ENCODE measurements at places on chromosomes 16 and 17. TPM values are rescaled to one million over a fixed set of nuclear protein-coding genes. Genes with fewer than 3 reads are reported as not detected.

Gene CCL11
- total RNA-seq, result not detected

DNA sequence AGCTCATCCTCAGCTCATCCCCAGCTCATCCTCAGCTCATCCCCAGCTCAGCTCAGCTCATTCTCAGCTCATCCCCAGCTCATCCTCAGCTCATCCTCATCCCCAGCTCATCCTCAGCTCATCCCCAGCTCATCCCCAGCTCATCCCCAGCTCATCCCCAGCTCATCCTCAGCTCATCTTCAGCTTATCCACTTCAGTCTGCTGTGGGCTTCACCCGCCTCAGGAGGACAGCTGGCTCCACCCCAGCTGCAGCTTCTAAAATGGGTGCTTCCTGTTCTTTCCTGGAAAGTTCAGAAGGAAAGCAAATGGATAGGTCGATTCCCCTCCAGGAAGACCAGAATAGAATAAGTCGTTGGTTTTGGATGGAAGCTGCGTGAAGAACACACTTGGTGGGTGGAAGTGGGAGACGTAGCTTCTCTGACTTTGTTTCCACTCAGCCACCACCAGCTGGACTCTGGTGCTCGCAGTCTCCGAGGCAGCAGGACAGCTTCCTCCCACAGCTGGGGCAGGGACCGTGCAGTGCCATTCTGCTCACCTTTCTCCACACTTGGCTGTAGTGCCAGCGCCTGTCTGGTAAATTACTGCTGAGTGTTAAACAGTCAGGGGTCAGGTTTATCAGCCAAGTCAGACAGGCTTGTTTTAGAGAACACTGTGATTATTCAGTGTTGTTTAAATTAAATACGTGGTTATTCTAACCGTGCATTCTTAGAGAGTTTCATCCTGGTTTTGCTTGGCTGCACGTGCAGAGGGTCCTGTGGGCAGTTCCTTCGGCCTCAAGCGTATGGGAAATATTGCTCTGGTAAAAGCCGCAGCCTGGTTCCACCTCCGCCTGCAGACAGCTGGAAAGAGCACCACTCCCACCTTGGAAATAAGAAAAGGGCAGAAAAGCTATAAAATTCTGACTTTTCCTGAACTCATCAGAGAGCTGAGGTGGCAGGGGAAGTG lies 61.0 kb upstream of the CHMP6 start:
- H3K36me3 ChIP-seq, result no peaks in the 10 kb centered on the region
- H3K27me3 ChIP-seq, result no peaks in the 10 kb centered on the region
- H3K4me1 ChIP-seq, result no peaks in the 10 kb centered on the region

DNA sequence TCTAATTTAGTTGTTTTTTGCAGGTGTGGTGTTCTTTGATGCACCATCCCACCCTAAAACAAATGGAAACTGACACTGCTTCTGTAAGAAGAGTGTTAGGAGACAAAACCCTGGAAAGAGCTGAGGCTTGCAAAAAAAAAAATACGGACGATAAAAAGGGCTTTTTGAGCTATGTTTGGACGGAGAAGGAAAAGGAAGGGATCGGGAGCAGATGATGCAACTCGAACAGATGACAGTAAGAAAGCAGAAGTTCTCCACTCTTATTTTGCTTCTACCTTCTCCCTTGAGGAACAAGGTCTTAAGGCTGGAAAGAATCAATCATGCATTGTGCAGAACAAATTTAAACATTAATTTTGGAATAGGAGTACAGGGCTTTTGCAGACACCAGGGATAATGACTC lies 136.7 kb downstream of the MAF start:
- H3K27ac ChIP-seq, result no peak overlapping the region
- no peak overlapping the region for H3K4me3 ChIP-seq
- H3K27me3 ChIP-seq, result no peaks in the 10 kb centered on the region
- no peak for DNase-seq
- no peaks in the 10 kb centered on the region for H3K4me1 ChIP-seq

GRCh38 chr16:71426069-71426879 lies 15.6 kb downstream of the TLE7 start:
- DNase-seq, result no peak
- no peaks in the 10 kb centered on the region for H3K27me3 ChIP-seq

Gene HOXB6
- total RNA-seq, result not detected

- H3K36me3 ChIP-seq, result no peaks in the 10 kb centered on the region
- peaks cover 14% of the 10 kb centered on the region for H3K4me1 ChIP-seq
- H3K27ac ChIP-seq, result no peak within 1 kb of the TSS
- H3K27me3 ChIP-seq, result no peaks in the 10 kb centered on the region
- peak; percentile 43 for DNase-seq
Measured at GRCh38 chr17:57955183-57955931, at the start of gene CUEDC1. CUEDC1 (minus strand) TSS chr17:57955412; CDS start chr17:57885564, 69,848 bp downstream.

Gene ARL5C
- 0.34 TPM for total RNA-seq

Gene SHMT1
- 39.2 TPM for total RNA-seq

Gene CD300E
- total RNA-seq, result 93.1 TPM

Gene KLHL10
- total RNA-seq, result not detected

Gene SYCE1L
- 4.7 TPM for total RNA-seq

DNA sequence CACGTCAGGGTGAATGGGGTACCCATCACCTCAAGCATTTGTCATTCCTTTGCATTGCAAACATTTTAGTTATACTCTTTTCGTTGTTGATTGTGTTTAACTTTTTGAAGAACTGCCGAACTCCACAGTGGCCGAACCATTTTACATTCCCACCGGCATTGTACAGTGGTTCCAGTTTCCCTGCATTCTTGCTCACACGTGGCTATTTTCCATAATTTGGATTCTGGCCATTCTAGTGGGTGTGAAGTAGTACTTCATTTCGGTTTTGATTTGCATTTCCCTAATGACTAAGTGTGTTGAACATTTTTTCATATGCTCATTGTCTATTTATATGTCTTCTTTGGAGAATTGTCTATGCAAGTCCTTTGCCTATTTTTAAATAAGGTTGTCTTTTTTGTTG lies 13.0 kb downstream of the NOL11 start:
- no peaks in the 10 kb centered on the region for H3K27me3 ChIP-seq
- no peak overlapping the region for H3K4me3 ChIP-seq
- no peak for DNase-seq
- no peak overlapping the region for H3K27ac ChIP-seq
- peaks cover 25% of the 10 kb centered on the region for H3K36me3 ChIP-seq

DNA sequence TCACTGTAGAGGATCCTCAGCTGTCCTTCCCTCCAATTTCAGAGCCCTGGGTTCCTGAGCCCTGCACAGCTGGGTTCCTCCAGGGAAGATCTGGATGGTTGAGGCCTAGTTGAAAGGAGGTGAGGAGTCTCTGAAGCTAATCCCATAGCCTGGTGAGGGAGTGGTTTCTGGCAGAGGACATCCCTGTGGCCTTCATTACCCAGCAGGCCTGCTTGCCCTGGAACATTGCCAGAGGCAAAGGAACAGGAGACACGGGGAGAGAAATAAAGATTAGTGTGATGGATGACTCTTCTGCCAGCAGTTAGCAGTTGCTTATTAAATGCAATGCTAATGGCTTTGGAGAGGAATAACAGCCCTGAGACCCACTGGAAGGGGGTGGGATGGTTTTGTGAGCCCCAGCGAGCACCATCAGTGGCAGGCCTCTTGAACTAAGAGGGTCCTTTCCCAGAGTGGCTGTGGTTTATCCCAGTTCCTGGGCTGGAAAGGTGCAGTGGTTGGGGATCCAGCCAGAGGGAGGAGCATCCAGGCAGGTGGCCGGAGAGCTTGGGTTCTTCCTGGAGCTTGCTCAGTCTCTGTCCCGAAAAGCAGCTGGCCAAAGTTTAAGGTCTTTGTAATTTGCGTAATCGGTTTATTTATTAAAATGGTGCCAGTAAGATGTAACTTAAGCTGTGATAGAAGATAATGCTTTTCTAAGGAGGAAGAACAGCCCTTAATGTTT lies 209.7 kb downstream of the CCDC182 start:
- no peaks in the 10 kb centered on the region for H3K36me3 ChIP-seq
- no peak overlapping the region for H3K4me3 ChIP-seq
- no peak for DNase-seq

- no peak overlapping the region for H3K27ac ChIP-seq
- no peaks in the 10 kb centered on the region for H3K36me3 ChIP-seq
- H3K4me3 ChIP-seq, result no peak overlapping the region
- peaks cover 6% of the 10 kb centered on the region for H3K4me1 ChIP-seq
- no peak for DNase-seq
Measured at GRCh38 chr17:8994319-8994718, 27.0 kb upstream of the NTN1 start.

Gene ZNF205
- not detected for total RNA-seq

- H3K36me3 ChIP-seq, result no peaks in the 10 kb centered on the region
- H3K4me1 ChIP-seq, result no peaks in the 10 kb centered on the region
- no peak for DNase-seq
- no peak overlapping the region for H3K4me3 ChIP-seq
Measured at GRCh38 chr16:13335879-13336278, 434.5 kb downstream of the SHISA9 start.

DNA sequence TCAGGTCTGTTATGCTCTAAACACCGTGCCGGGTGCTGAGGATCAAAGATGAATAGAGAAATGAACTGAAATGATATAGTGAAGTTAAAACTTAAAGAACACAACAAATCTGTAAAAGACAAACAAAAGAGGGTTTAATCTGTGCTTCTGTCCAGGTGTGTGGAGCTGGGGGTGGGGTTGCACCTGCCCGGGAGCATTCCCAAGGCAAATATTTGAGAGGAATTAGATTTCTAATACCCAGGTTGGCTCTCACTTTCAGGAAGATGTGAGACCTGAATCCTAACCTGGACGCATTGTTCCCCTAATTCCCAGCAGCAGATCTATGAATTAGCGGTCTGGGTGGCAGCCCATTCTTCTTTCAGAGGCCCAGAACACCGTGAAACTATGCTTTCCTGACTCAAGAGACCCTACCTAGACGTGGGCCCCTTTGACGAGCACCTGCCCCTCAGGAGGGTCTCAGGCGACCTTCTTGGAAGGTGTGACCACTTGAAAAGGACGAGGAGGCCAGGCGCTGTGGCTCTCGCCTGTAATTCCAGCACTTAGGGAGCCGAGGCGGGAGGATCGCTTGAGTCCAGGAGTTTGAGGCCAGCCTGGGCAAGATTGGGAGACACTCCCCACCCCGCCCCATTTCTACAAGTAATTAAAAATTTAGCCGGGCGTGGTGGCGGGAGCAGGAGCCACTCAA lies 677 bp upstream of the RANGRF start:
- no peaks in the 10 kb centered on the region for H3K27me3 ChIP-seq
- no peak for DNase-seq
- H3K36me3 ChIP-seq, result no peaks in the 10 kb centered on the region
- peak overlapping the region; percentile 95 for H3K4me3 ChIP-seq

GRCh38 chr17:35449371-35449931 lies 885 bp upstream of the SLFN13 start:
- H3K27me3 ChIP-seq, result no peaks in the 10 kb centered on the region
- H3K36me3 ChIP-seq, result no peaks in the 10 kb centered on the region
- H3K27ac ChIP-seq, result no peak overlapping the region
- H3K4me1 ChIP-seq, result peaks cover 7% of the 10 kb centered on the region
- DNase-seq, result no peak
- H3K4me3 ChIP-seq, result no peak overlapping the region

DNA sequence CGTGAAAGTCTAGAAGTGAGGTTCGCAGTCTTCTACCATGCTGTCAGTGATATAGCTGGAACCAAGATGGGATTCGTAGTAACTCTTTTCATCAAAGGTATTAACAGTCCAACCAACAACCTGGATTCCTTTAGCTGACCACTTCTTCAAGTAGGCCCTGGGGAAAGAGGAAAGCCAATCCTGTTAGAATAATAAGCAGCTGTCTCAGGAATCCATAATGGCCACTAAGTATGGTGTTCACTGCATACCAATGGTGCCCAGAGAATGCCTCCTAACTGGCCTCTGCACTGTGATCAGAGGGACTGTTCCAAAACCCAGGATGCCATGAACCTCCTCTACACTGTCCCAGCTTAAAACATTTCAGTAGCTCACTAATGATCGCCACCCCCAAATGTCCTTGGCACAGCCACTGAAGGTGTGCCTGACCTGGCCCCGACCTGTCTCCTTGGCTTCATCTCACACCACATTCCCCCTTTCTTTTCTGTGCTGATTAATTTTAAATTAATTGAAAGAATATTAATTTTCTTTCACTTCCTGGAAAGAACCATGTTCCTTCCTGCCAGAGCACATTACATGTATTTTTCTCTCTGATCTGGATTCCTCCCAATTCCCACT lies 18.3 kb downstream of the GDE1 start:
- H3K36me3 ChIP-seq, result peaks cover 62% of the 10 kb centered on the region
- H3K27ac ChIP-seq, result no peak overlapping the region
- H3K4me3 ChIP-seq, result no peak overlapping the region
- no peak for DNase-seq
- no peaks in the 10 kb centered on the region for H3K4me1 ChIP-seq
- H3K27me3 ChIP-seq, result no peaks in the 10 kb centered on the region

GRCh38 chr16:88619859-88620815 lies 18.2 kb upstream of the IL17C start:
- peak overlapping the region; percentile 23 for H3K27ac ChIP-seq
- no peaks in the 10 kb centered on the region for H3K27me3 ChIP-seq
- peaks cover 86% of the 10 kb centered on the region for H3K36me3 ChIP-seq
- peak; percentile 42 for DNase-seq
- no peak overlapping the region for H3K4me3 ChIP-seq
- peaks cover 35% of the 10 kb centered on the region for H3K4me1 ChIP-seq

GRCh38 chr17:49260011-49260816 lies 29.6 kb upstream of the PHOSPHO1 start:
- no peaks in the 10 kb centered on the region for H3K36me3 ChIP-seq
- H3K4me3 ChIP-seq, result peak overlapping the region; percentile 64
- H3K27ac ChIP-seq, result no peak overlapping the region
- DNase-seq, result peak; percentile 30
- peaks cover 5% of the 10 kb centered on the region for H3K4me1 ChIP-seq

- no peak overlapping the region for H3K27ac ChIP-seq
- no peak overlapping the region for H3K4me3 ChIP-seq
- peaks cover 61% of the 10 kb centered on the region for H3K36me3 ChIP-seq
- H3K4me1 ChIP-seq, result peaks cover 11% of the 10 kb centered on the region
Measured at GRCh38 chr16:314351-314750, 31.4 kb downstream of the PDIA2 start.

DNA sequence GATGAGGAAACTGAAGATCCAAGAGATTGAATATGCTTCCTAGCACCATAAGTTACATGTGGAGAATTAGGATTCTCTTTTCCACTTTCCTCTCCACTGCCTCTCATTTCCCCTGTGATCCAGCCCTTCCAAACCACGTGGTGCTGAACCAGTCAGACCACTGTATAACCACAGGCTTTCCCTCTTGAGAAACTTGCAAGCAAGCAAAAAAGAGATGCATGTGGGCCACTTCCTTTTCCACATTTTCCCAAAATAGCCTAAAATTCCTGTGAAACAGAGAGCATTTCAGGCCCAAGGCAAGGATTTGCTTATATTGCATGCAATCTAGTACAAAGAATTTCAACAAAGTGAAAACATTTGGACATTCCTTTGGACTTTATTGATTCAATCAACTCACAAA lies 59.3 kb upstream of the KSR1 start:
- H3K27ac ChIP-seq, result no peak overlapping the region
- no peaks in the 10 kb centered on the region for H3K4me1 ChIP-seq
- no peak for DNase-seq
- H3K4me3 ChIP-seq, result no peak overlapping the region

Data from naive thymus-derived CD4-positive, alpha-beta T cell (primary cell).